ENCODE measurements at places on chromosomes 5 and 9.

GRCh38 chr9:87676976-87677775, 48.7 kb upstream of the CTSL start:
- no peak for DNase-seq

GRCh38 chr9:91433180-91433579, 9.5 kb upstream of the NFIL3 start:
- DNase-seq, result no peak

- DNase-seq, result no peak
Observed at GRCh38 chr5:143435210-143435657, 31.7 kb upstream of the NR3C1 start.

GRCh38 chr9:36903541-36904435, 130.3 kb downstream of the PAX5 start:
- no peak for DNase-seq

GRCh38 chr5:107469485-107470294, 201.0 kb downstream of the EFNA5 start:
- no peak for DNase-seq

- no peak for DNase-seq
Observed at GRCh38 chr9:107945961-107946360, 456.4 kb upstream of the KLF4 start.

DNA sequence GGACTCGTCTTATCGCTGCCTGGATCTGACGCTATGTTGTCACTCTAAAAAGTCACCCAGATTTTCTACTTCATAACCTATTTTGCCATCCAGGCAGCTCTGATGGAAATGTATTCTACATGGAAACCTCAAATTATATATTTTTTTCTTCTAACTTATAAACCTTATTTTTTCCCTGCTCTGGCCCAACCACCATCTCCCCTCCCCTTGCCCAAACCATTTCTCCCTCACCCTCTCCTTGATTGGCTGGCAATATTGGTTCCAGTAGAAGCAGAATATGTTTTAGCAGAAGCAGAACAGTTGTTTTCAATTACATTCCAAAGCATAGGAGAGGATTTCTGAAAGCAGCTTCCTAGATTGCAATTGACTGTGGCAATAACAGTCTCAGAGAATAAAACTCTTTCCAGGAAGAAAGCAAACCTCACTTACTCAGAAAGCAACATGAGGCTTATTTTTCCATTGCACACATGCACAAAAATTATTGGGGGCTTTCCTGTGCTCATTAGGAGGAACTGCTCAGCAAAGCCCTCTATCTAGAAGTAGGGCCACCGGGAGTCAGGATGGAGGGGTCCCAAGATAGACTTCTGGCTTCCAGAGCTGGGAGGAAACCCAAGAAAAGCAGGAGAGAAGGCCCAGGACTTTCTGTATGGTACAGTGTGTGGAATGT, 191.8 kb downstream of the ESM1 start:
- no peak for DNase-seq

DNA sequence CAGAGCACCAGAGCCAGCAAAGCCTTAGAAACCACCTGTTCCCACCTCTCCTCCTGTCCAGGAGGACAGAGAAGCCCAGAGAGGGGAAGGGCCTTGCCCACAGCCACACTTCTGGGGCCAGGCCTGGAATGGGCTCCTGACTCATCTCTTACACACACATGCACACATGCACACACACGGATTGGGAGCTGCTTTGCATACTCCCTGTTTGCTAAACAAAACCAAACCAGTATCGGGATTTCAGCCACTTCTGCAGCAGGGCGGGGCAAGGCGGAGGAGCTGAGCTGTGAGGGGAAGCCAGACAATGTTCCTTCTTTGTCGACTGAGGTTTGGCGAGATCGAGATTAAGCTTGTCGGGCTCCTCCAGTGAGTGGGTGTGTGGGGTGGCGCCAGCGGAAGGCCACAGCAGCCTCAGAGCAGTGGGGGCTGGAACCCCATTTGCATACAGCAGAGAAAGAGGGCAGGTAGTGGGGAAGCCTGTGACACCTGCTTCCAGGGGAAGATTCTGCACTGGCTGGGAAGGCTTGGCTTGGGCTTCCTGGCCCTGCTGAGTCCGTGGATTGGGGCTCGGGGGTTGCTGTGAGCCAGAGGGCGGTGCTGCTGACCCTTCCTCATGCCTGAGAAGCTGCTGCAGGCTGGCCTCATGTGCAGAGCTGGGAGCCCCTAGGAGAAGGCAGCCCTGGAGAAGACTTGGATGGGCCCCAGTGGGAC, 16.1 kb downstream of the GFI1B start:
- no peak for DNase-seq

DNA sequence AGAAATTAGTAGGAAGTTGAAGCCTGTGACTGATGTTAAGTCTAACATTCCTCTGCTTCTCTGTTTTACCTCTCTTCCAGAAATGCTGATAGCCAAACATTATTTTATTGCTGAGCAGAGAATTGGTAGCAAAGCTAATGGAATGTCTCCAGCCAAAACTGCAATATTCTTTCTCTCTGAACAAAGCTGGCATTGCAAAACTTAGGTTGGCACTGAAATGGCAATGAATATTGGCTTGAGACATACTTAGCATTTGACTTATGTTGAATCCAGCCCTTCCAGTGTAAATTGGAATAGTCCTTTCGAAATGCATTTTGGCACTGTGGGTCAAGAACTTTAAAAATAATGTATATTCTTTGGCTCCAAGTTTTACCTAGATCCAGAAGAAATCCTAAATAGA, 21.1 kb downstream of the FAF2 start:
- no peak for DNase-seq

- DNase-seq, result peak; percentile 58
Observed at GRCh38 chr5:134113902-134114875, at the start of gene TCF7. TSS of gene TCF7 (plus strand) at chr5:134114681. CDS start at chr5:134114907, 226 bp downstream.

- DNase-seq, result no peak
Observed at GRCh38 chr9:116062206-116062550, 91.4 kb upstream of the PAPPA start.

DNA sequence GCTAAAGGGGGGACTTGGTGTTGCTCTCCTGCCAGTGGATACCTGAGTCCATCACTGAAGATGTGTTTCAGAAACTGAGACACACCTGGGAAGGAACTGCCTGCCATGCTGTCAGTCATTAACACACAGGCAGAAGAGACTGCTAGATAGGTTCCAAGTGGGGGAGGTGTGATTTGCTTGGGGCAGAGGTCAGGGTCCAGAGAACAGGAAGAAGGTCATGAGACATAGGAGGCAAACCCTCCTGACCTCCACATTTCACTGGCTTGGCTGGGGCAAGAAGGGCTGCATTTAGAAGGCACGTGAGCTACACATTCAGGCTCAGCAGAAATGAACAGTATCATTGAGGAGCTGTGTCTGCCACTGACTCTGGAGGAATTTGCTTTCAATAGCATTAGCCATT, 215.8 kb downstream of the HSPA4 start:
- no peak for DNase-seq

DNA sequence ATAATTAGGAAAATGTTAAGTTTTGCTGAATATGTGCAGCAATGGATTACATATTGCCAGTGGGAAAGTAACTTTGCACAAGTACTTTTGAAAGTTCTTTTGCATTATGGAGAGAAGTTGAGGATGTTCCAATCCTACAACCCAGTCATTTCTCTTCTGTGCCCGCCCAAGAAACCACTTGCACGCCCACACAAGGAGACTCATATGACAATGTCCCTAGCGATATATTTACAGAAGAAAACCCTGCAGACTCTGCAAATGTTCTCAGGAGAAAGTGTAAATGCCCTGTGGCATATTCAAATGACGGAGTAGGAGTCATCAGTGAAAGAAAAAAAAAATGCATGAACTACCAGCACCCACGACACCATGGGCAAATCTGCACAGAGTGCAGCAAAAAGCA, 356.5 kb downstream of the CTNND2 start:
- no peak for DNase-seq

DNA sequence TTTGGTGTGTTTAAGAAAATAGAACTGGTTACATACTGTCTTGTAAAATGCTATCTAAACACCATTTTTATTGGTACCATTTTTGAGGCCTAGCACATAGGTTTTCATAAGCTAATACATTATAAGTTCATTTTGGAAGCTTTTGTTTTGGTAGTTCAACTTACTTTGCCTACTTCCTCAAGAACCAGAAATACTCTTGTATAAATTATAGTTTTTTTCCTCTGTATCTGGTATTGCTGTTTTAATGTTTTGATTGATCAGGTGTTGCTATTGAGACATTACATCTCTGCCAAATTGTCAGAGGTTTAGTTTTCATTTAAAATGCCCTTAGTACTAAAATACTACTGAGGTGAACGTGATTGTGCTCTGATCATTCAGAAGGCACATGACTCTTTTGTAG, 90.6 kb upstream of the GRHPR start:
- no peak for DNase-seq

GRCh38 chr5:53480416-53481158, at the start of gene FST:
TSS of gene FST (plus strand) at chr5:53480629. CDS start at chr5:53480792, 163 bp downstream.
- no peak for DNase-seq

DNA sequence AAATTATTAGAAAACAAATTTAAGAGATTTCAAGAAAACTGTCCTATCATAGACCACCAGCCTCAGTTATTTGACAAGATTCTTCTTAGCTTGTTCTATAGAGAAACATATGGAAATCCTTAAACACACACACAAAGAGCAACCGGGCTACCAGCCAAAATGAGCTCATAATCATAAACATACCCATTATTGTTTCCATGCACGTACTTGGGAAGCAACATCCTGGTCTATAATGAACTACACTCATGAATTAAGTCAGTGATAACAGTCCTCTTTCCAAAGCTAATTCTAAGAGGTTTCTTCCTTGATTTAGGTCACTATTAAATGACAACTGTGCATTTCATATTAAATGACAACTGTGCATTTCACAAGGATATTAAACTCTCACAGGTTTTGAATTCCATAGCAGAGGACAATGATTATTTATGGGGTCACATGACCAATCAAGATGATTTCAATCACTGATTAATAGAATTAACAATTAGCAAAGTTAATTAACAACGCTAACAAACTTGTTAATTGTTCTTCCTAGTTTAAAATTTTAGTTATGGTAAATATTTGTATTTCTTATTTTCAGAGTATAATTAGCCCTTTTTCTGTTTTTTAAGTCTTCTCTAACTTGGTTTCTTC, 77.0 kb downstream of the OXCT1 start:
- DNase-seq, result no peak

- DNase-seq, result no peak
Observed at GRCh38 chr9:78239506-78239905, 3.6 kb downstream of the CEP78 start.

GRCh38 chr5:153551537-153552079, 61.1 kb downstream of the GRIA1 start:
- no peak for DNase-seq

DNA sequence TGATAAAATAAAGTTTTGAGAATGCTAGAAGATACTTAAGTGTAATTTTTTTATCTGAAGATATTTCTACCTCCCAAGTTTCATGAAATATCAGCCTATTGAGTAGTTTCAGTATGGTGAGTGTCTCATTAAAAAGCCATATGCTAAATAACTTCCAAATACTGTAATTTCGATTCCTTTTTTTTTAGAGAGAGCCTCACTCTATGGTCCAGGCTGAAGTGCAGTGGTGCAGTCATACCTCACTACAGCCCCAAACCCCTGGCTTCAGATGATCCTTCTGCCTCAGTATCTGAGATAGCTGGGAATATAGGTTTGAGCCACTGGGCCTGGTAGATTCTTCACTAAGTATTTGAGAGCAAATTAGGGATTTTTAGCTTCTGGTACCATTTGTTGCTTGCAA, 24.5 kb downstream of the CDC42SE2 start:
- DNase-seq, result no peak

DNA sequence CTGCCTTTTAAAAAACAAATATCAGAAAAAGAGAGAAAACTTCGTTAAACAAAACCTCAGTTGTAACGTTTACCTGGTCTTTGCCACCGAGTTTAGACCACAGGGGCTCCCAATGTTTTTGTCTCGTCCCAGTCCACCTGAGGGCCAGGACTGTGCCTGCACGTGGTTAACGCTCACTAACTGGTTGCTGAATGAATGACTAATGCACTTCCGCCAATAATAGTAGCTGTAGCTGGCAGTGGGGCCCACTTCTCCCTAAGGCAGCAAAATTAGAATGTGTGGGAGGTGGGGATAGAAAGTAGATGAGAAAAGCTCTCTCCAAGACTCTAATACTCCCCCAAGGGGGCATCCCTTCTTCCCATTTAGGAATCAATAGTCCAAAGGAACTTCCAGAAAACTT, 29.1 kb upstream of the MED27 start:
- no peak for DNase-seq
